Naive thymus-derived CD8-positive, alpha-beta T cell (primary cell): ENCODE measurements at places on chromosomes 13 and 19. TPM values are rescaled to one million over a fixed set of nuclear protein-coding genes. Genes with fewer than 3 reads are reported as not detected.

Gene MBOAT7
- polyA plus RNA-seq = 17.9 TPM

Gene LSR
- 106 TPM for polyA plus RNA-seq

Gene GPR12
- polyA plus RNA-seq = not detected

Gene APOE
- not detected for polyA plus RNA-seq

Gene IZUMO2
- not detected for polyA plus RNA-seq

Gene ZIC2
- polyA plus RNA-seq = not detected

Gene MTUS2
- polyA plus RNA-seq = 0.02 TPM

Gene LGI4
- not detected for polyA plus RNA-seq

Gene ZNF709
- polyA plus RNA-seq = 1.3 TPM

Gene RASAL3
- polyA plus RNA-seq = 98.9 TPM

Gene KLF16
- 0.23 TPM for polyA plus RNA-seq

Gene TMEM59L
- 0.27 TPM for polyA plus RNA-seq

Gene ZNF492
- 0.07 TPM for polyA plus RNA-seq

Gene TMEM145
- not detected for polyA plus RNA-seq

Gene PRSS57
- 1.2 TPM for polyA plus RNA-seq

Gene PROZ
- polyA plus RNA-seq = not detected

Gene SIGLEC9
- 0.83 TPM for polyA plus RNA-seq

Gene ZNF439
- polyA plus RNA-seq = 3.9 TPM

Gene ZNF808
- polyA plus RNA-seq = 13.2 TPM

Gene GRIK5
- polyA plus RNA-seq = not detected

Gene C19orf33
- not detected for polyA plus RNA-seq

Gene C13orf42
- not detected for polyA plus RNA-seq

Gene ZIK1
- polyA plus RNA-seq = 7.9 TPM

Gene CABP5
- not detected for polyA plus RNA-seq

Gene PSG11
- polyA plus RNA-seq = not detected

Gene ZNF69
- 4.6 TPM for polyA plus RNA-seq

Gene VAV1
- 27.9 TPM for polyA plus RNA-seq

Gene GNG8
- polyA plus RNA-seq = not detected

Gene ZNF234
- polyA plus RNA-seq = 6.2 TPM

Gene SERTM1
- polyA plus RNA-seq = not detected

Gene FXYD1
- 0.77 TPM for polyA plus RNA-seq

Gene COX6B1
- 852 TPM for polyA plus RNA-seq

Gene SPRED3
- polyA plus RNA-seq = 0.02 TPM

Gene SCN1B
- 0.28 TPM for polyA plus RNA-seq

Gene IFNL1
- polyA plus RNA-seq = 0.65 TPM
